Aorta (tissue), 5 donors: ENCODE measurements at places on chromosomes 2 and 18. TPM values are rescaled to one million over a fixed set of nuclear protein-coding genes. Genes with fewer than 3 reads are reported as not detected.

The FOXD4L1 gene
- not detected for polyA plus RNA-seq

The ACMSD gene
- not detected for polyA plus RNA-seq

The POLR1B gene
- 3.8 TPM for polyA plus RNA-seq

The POTEI gene
- polyA plus RNA-seq: not detected

- H3K36me3 ChIP-seq: no peaks in the 10 kb centered on the region
- H3K27me3 ChIP-seq: no peaks in the 10 kb centered on the region
- no peak overlapping the region for H3K4me3 ChIP-seq
- H3K4me1 ChIP-seq: no peaks in the 10 kb centered on the region
- no peak overlapping the region for H3K27ac ChIP-seq
Measured at GRCh38 chr2:55772109-55772980, 78.7 kb upstream of the PNPT1 start.

DNA sequence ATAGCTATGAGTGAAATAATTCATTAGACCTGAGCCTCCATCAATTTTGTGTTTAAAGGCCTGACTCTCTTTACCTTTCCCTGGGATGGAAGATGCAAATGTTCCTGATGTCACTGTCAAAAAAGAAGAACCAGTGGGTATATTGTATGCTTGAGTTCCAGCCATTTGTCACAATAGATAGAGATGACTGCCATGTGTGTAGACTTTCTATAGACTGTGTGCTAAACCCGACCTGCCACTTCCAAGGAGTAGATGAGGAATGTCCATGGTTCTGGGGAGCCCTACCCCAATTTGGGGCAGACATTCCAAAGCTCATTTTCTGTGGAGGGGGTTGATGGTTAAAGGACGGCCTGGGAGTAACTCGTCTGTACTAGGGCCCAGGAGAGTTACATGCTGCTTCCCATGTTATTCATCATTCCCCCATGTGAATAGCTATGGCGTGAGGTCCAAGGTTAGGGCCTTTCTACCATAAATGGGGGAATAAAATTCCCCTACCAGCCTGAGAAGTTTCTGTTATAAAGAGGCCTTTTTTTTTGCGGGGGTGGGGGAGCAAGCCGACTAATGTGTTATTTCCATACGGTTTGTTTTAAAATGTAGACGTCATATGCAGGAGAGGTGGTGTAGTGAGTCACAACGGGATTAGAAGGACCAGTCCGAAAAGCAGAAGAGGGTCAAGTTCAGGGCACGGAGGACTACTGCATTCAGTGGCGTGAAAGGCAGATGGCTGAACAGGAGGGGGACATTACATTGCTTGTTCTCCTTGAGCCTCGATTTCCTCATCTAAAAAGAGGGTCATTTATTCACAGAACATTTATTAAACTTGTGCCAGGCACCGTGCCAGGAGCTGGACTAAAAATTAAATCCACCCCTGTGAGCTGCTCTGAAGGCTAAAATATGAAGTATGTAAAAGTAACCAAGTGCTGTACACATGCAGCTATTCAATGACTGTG, 24.0 kb downstream of the IL1B start:
- H3K27ac ChIP-seq: no peak overlapping the region
- H3K4me1 ChIP-seq: no peaks in the 10 kb centered on the region
- H3K27me3 ChIP-seq: no peaks in the 10 kb centered on the region
- DNase-seq: no peak
- no peak overlapping the region for H3K4me3 ChIP-seq

DNA sequence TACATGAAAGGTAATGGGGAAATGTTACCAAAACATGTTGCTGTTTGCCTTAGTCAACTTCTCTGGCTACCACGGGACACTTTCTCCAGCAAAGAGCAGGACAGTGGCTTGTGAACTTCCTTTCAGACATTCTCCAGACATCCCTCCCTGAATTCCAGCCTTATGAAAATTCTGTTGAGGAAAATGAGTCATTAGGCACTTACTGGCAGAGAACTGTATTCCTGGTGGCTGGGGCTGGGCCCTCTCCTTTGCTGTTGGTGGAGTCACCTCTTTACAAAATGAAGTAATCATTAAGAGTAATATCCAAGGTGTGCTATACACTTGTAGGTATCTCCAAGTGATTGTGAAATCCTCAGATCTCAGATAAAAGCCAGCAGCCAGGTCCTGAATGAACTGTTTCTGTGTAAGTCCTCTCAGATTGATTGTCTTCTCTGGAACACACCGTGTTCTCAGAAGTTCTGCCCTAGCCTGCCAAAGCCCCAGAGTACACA, 1.3 kb upstream of the FAP start:
- H3K4me1 ChIP-seq: peaks cover 7% of the 10 kb centered on the region
- H3K36me3 ChIP-seq: no peaks in the 10 kb centered on the region
- no peaks in the 10 kb centered on the region for H3K27me3 ChIP-seq

GRCh38 chr2:196440413-196440812, 199.1 kb upstream of the CCDC150 start:
- no peak for DNase-seq
- H3K4me3 ChIP-seq: no peak overlapping the region
- no peaks in the 10 kb centered on the region for H3K4me1 ChIP-seq
- no peak overlapping the region for H3K27ac ChIP-seq

DNA sequence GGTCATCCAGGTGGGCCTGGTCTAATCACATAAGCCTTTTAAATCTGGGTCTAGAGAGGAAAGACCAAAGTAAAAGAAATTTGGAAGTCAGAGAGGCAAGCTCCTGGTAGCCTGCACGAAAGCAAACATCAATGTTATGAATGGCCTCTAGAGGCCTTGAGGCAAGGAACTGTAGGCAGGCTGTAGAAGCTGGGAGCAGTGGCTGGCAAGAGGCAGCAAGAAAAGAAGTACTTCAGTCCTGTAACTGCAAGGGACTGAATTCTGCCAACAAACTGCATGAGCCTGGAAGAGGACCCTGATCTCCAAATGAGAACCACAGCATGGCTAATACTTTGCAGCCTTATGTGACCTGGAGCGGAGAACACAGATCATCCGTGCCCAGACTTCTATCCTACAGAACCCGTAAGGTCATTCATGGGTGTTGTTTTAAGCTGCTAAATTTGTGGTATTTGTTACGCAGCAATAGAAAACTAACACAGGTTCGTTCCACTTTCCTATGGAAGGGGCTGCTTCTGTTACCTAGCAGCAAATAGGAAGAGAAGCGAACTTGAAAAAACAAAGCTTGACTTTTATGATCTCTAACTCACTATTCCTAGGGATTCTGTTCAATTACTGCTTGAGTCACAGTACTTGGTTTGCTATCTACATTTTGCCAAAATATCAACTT, 1.2 kb downstream of the IMMT start:
- no peaks in the 10 kb centered on the region for H3K4me1 ChIP-seq
- DNase-seq: no peak
- H3K27me3 ChIP-seq: no peaks in the 10 kb centered on the region
- no peaks in the 10 kb centered on the region for H3K36me3 ChIP-seq
- peak overlapping the region; percentile 68 for H3K4me3 ChIP-seq
- no peak overlapping the region for H3K27ac ChIP-seq

- no peak overlapping the region for H3K4me3 ChIP-seq
- H3K36me3 ChIP-seq: no peaks in the 10 kb centered on the region
- H3K27me3 ChIP-seq: no peaks in the 10 kb centered on the region
- no peak for DNase-seq
- H3K4me1 ChIP-seq: no peaks in the 10 kb centered on the region
- H3K27ac ChIP-seq: no peak overlapping the region
Measured at GRCh38 chr2:112794841-112795240, 10.5 kb upstream of the IL1A start.

- no peaks in the 10 kb centered on the region for H3K27me3 ChIP-seq
- H3K36me3 ChIP-seq: no peaks in the 10 kb centered on the region
- no peak overlapping the region for H3K27ac ChIP-seq
- no peak for DNase-seq
Measured at GRCh38 chr2:151718247-151718646, 16.0 kb downstream of the NEB start.

DNA sequence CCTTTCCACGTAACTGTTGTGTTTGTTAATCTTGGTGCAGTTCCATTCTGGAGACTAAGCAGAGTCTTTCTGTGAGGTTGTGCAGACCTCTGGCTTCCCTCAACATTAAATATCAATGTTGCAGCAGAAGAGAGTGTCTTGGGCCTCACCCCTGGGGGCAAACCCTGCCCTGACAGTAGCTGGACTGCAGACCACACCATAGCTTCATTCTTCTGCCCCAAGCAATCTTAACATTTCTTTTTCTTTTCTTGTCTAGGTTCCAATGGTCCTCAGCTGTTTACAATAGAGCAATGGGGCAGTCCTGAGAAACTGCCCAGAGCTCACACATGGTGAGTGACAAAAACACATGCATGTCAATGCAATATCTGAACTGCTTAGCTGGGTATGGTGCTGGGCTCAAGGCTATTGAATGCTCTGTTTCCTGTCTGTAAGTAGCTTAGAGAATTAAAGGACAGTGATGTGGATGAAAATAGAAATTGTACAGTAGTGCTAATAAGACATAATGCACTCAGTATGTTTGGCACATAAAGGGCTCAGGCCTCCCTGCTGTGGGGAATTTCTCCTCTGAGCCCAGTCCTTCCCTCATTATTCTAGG, 237.6 kb downstream of the ALPK2 start:
- no peaks in the 10 kb centered on the region for H3K4me1 ChIP-seq
- H3K36me3 ChIP-seq: no peaks in the 10 kb centered on the region
- DNase-seq: no peak
- no peak overlapping the region for H3K27ac ChIP-seq

DNA sequence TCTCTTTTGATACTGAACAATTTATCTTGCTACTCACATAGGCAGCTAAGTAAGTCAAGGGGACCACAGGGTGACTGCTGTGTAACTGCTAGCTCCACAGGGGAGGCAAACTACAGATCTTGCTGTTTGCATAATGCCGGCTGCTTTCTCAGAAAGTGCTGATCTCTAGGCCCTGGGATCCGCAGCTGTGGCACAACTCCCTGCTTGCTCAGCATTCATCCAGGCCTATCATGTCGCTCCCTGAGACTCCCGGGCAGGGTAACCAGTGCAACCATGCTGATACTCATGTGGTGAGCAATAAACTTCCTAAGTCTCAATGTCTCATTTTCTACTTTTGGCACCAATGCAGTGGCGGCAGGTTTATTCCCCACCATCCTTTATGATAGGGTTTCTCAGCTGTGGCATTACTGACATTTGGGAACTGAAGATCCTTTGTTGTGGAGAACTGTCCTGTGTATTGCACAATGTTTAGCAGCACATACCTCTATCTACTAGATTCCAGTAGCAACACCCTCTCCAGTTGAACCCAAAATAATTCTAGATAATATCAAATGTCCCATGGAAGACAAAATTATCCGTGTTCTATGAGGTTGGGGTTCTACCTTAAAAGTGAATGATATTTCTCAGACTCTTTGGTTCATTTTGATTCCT, 1101.3 kb downstream of the LRP1B start:
- no peak overlapping the region for H3K27ac ChIP-seq
- H3K4me3 ChIP-seq: no peak overlapping the region
- no peaks in the 10 kb centered on the region for H3K36me3 ChIP-seq
- no peaks in the 10 kb centered on the region for H3K27me3 ChIP-seq
- no peak for DNase-seq

DNA sequence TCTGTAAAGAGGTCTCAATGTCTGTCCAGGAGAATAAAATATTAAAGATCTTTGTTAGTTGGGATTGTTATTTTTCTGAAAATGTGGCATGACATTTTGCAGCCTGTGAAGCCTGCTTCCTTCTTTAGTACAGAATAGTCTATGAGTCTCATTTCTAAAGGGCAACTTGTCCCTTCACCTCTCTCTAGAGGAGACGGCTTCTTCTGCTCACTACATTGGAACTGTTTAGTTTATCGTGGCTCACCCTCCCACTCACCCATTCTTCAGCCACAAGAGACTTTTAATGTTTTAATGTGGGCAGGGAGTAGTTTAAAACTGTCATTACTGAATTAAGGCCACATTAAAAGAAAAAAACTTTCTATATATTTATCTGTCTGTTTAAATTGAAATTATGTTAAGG, 161.0 kb downstream of the BARD1 start:
- H3K4me1 ChIP-seq: no peaks in the 10 kb centered on the region
- H3K4me3 ChIP-seq: no peak overlapping the region
- no peaks in the 10 kb centered on the region for H3K36me3 ChIP-seq
- no peaks in the 10 kb centered on the region for H3K27me3 ChIP-seq
- H3K27ac ChIP-seq: no peak overlapping the region

DNA sequence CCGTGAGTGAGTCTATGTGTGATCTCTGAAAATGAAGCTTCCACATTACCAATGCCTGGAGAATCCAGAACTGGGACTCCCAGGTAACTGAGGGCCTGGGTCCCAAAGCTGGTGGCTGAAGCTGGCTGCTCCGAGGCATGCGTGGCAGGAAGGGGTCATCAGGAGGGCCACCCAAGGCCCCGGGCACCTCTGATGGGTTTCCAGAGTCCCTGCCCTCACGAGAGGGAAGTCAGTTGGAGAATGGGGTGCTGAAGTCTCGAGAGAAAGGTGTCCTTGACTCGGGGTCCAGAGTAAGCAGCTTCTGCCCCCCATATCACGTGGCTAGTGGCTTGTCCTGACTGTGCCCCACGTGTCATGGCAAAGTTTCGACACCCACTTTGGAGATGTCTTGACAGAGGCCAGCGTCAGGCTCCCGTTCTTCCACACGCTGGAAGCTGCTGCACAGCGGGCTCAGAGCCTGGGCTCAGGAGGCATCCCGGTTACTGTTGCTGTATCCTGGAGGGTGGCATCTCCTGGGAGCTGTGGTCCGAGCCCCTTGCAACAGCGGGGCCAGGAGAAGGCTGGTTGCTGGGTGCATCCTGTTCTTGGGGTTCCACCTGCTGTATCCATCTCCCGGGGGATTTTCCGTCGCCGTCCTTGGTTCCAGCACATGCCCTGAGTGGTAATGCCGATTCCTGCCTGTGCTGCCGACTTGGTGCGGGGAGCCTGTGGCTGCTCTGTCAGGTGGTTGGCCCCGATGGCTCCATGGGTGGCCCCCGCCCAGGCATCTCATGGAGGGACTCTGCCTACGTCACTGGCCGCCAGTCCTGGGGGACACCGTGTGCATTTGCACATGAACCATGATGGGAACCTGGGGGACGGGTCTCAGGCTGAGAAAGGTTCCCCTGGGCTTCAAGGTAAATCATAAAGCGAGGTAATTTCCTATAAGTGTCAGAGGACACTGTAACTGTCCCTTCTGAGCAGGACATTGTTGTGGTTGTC, 183.3 kb upstream of the HDAC4 start:
- H3K27ac ChIP-seq: no peak overlapping the region
- H3K4me1 ChIP-seq: no peaks in the 10 kb centered on the region
- no peaks in the 10 kb centered on the region for H3K36me3 ChIP-seq
- H3K27me3 ChIP-seq: no peaks in the 10 kb centered on the region
- peak; percentile 38 for DNase-seq

DNA sequence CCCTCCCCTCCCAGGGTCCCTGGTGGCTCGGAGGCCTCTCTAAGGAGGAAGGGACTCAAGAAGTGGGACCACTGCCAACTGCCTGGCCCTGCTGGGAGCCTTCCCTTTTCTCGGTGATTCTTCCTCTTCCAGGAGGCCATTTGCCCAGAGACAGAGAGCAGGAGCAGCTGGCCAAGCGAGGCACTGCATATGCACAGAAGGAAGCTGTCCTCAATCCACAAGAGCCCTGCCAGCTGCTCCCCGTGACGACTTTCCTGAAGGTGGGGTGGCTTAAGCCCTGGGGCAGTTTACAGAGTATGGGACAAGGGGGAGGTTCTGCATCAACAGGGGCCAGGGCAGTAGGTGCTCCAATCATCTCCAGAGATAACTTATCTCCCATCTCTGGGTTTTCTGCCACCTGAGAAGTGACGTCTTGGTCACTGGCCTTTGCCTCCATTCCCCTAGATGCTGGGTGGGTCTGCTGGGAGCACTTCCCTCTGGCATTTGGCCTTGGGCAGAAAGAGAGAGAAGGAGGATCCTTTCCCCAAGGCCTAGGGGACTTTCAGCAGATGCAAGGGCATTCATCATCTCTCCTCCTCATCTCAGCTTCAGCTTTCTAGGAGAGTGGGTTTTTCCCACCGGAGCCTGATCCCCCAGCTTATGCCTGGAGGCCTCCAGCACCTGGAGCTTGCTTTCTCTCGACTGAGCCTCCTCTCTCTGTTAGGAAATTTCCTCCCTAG, 28.5 kb downstream of the CIB4 start:
- H3K27me3 ChIP-seq: no peaks in the 10 kb centered on the region
- H3K4me1 ChIP-seq: peaks cover 2% of the 10 kb centered on the region
- DNase-seq: peak; percentile 84
- no peaks in the 10 kb centered on the region for H3K36me3 ChIP-seq
